ENCODE measurements at places on chromosomes 7 and 10.

DNA sequence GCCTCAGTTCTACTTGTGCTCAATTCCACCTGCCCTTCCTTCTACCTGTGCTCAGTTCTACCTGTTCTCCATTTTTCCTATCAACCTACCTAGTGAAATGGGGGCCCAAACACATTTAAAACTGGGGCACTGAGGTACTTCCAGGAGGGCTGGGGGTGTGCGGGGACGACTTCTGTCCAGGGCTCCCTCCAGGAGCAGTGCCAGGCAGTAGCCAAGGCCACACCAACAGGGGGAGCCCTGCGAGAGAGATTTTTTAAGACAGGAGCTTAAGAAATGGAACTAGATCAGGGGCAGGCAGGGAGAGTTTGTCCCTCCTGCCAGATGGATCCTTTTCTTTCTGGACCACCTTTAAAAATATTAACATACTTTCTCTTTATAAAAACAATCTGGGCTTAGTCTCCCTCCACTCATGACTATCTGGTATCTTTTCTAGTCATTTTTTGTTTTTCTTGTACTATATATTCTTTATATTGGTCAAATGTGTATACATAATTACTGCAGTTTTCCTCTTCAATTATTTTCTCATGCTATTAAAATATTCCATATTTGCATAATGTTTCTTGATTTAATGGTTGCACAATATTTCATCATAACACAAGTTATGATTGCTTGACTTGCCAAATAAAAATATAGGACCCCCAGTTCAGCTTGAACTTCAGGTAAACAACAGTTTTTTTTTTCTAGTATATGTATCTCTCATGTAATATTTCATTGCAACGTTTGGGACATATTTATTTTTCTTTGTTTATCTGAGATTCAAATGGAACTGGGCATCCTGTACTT lies 47.3 kb upstream of the INSYN2A start:
- no peak for DNase-seq

GRCh38 chr7:74173074-74173473 lies 1.1 kb upstream of the EIF4H start:
- no peak for DNase-seq

DNA sequence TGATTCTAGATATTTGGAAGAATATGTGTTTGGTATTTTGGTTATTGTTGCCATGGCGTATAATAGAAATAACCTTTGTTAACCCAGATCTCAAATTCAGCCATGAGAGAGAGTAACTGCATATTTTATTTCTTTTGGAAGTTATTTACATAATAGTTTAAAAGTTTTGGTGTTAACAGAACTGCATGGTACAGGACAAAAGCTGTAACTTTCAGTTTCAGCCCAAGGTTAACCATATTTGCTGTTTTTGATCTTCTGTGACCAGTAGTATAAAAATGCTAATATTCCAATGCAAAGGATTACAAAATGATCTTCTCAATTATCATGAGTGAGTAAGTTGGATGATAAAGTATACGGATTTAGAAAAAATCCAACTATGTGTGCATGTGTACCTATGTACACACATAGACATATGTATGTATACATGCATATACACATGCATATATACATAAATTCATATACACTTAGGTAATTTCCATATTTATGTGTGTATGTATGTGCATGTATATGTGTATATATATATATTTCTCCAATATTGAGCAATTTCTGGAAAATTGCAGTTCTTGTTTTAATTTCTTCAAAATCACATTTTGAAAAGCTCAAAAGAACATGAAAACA lies 38.0 kb upstream of the PIP4K2A start:
- no peak for DNase-seq

GRCh38 chr10:96655461-96656197 lies 64.7 kb downstream of the PIK3AP1 start:
- no peak for DNase-seq

DNA sequence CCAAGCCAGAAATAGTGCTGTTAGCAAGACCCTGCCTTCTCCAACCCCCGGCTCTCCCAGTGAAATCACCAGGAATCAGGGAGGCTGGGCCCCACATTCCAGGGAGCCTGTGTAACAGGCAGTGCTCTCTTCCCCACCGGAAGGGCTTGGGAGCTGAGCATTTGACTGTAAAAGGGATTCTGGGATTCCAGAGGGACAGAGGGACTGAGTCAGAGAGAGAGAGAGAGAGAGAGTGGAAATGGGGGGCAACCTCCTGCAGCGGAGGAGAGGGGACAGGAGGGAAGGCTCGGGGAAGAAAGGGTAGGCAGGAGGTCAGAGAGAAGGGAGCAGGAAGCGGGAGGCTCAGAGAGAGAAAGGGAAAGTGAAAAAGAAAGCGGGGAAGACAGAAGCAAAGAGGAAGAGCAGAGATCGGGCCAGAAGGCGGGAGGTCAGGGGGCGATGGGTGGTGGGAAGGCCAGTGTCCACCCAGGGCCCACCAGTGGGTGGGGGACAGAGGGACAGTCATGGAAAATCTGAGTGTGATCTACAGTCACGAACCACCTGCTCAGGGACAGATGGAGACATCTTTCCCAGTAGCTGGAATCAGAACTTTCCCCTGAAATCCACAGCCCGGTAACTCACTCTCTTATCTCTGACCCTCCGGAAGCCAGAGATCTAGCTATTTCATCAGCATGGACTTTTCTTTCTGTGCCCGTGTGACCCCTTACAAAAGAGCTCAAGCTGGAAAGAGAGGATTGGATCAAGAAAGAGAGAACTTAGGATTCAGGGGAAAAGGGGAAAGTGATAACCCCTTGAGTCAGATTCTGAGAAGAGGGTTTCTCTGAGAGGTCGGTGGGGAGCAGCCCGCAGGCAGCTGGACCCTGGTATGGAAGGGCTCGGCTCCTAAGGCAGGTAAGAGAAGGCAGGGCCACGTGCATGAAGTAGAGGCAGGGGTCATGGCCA lies 4.6 kb upstream of the SERPINE1 start:
- no peak for DNase-seq

GRCh38 chr7:25735674-25736242 lies 416.2 kb upstream of the NFE2L3 start:
- no peak for DNase-seq

DNA sequence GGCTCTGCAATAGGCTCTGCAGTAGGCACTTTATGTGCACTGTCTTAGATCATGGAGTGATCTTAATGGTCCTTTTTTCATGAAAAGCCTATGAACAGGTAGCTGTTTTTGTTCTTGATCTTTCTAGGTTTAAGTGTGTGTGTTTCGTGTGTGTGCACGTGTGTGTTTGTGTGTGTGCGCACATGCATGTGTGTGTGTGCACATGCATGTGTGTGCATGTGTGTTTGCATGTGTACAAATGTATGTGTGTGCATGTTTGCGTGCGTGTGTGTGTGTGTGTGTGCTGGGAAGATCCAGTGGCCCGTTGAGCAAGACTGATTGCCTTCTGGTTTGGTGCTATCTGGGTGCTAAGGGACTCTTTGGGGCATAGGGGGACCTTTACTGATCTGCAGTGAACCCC lies 334.8 kb downstream of the GLRX3 start:
- DNase-seq: no peak
